Thoracic aorta (tissue), 2 donors: ENCODE measurements at places on chromosomes 16 and 17. TPM values are rescaled to one million over a fixed set of nuclear protein-coding genes. Genes with fewer than 3 reads are reported as not detected.

DNA sequence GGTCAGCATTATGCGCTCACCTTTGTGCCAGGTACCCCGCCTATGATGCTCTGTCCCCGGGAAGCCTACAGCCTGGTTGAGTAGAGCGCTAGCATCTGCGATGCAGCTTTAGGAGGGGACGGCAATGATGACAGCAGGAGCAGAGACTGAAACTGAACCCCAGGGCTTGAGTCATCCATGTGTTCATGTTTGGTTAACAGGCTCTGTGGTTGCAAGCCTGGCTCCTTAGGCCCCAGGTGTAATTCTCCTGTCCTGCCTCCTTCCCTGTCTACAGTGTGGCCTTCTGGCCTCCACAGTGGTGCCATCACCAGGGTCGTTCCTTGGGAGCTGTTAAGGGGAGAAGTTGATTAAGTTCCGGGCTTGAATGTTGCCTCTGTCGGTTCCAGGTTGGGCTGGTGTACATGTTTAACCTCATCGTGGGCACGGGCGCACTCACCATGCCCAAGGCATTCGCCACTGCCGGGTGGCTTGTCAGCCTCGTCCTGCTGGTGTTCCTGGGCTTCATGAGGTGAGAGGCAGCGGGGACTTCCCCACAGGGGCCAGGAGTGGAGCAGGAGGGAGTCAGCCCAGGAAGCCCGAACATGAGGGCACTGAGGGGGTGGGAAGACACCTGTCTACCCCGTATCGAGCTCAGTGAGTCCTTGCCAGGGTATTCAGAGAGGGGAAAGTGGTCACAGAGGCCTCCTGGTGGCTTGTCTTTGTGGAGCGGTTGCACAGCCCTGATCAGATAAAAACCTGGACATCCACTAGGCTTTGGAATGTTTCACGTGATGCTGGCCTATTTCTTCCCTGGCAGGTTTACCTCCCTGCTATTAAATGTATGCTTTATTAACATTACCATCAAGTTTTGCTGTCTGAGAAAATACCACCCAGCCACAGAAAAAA lies 9.2 kb upstream of the NAT9 start:
- DNase-seq: no peak

DNA sequence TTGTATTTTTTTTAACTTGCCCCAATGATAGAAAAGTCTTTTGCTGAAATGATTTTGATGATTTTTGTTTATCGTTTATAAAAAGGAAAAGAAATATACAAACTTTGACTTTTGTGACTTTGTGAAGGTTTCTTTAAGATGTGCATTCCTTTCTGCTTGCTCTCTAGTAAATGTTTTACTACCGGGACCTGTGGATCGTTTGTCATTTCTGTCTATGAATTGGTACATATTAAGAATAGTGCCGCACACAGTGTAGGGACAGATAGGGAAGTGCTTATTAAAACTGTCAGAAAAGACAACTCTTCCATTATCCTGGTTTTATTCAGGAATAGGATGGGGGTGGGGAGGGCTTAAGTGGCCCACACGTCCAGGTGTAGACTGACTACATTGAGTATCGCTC lies 8.1 kb upstream of the PSMC5 start:
- no peak for DNase-seq

- DNase-seq: no peak
Measured at GRCh38 chr17:60315650-60316049, 76.3 kb downstream of the USP32 start.

- no peak for DNase-seq
Measured at GRCh38 chr16:28304214-28304613, 11.9 kb downstream of the SBK1 start.

- DNase-seq: no peak
Measured at GRCh38 chr17:45227926-45228762, 6.5 kb downstream of the FMNL1 start.

DNA sequence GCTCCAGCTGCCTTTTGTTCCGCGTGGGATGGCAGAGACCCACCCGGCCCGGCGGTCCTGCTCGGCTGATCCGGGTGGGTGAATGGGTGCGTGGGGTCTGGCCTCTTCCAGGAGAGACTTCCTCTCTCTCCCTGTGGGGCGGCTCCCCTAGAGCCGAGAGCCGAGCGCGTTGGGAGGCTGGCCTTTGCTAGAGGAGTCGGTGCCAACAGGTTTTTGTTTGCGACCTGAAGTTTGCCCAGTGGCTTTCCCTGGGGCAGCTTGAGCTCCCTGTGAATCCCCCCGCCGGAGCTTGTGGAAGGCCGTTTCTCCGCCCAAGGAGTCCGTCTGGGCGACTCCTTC lies 970 bp downstream of the EPN2 start:
- DNase-seq: no peak

DNA sequence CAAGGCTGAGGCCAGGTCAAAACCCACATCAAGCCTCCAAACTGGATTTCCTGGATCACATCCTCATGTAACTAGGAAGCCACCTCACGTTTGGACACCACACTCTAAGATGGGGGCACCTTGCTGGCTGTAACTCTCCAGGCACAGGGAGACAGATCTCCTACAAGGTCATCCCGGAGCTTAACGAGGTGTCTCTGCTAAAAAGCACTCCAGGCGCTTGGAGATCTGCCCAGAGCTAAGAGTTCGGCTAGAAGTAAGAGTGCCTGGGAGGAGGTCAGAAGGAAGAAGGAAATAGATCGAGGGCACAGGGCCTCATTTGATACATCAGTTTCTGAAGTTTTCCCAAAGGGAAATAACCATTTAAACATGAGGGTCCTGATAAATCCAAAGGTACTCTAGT lies 15.9 kb downstream of the PSMB3 start:
- no peak for DNase-seq

DNA sequence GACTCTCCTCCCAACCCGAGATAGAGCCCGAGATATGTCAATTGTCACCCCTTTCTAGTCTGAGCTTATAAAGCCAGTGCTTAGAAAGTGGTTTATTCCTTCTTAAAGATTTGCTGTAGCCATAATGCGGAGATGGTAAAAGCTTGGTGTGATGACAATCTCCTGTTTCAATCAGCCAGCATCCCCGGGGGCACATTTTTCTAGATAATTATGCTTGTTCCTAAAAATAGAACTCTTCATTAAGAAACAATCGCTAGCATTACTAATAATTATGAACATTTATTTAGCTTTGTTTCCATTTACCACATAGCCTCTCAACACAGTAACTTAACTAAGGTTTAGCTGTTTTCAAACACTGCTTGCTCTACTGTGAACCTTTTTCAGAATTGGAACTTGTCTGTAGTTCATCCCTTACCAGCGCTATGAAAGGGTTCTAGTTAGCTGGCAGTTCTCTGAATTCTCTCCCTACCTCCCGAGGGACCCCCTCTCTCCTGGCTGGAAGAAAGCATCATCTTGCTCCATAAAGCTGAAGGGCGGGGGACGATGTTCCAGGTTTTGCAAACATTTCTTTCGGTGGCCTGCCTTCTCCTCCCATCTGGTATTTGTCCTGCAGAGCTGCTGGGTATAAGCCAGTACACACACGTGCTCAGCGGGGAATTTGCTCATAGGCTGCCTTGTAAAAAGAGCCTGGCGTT lies 922 bp upstream of the MRPL58 start:
- no peak for DNase-seq

- no peak for DNase-seq
Measured at GRCh38 chr17:6914711-6915110, 81.1 kb upstream of the ALOX12 start.

DNA sequence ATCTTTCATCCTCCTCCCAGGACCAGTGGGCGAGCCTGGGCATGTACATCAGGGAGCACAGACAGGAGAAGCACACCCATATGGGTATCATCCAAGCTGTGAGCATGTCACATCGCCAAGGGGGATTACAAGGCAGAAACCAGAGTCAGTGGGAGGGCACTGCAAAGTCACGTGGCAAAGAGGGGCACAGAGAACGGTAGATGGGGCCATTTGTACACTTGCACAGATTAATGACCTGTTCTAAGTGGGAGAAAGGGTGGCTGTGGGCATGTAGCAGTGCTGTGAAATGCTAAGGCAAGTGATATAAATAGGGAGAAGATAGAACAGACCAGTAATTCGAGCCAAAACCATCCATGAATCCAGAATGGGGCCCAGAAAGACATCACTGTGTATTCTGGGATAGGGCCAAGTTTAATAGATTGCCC lies 265.0 kb downstream of the CPPED1 start:
- no peak for DNase-seq

- DNase-seq: no peak
Measured at GRCh38 chr16:12235110-12235509, 258.6 kb downstream of the SNX29 start.

- no peak for DNase-seq
Measured at GRCh38 chr16:89358030-89359005, 132.0 kb downstream of the ANKRD11 start.

DNA sequence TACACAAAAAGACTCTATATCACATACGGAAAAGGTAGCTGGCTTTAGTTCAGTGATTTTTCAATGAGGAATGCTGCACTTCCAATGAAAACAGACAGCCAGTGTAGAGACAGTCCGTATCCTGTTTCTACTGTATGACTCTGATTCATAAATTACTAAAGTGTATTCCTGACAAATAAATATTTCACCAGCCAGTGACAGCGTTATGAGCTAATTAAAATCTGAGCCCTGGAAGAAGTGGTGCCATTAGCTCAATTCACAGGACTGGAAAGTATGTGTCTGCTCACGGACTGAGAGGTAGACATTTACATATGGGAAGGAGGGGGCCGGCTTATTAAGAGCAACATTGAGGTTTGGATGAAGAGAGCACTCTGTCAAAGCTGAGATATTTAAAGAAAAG lies 207.9 kb upstream of the RBFOX1 start:
- no peak for DNase-seq

GRCh38 chr16:8130197-8130596 lies 460.1 kb downstream of the TMEM114 start:
- no peak for DNase-seq

DNA sequence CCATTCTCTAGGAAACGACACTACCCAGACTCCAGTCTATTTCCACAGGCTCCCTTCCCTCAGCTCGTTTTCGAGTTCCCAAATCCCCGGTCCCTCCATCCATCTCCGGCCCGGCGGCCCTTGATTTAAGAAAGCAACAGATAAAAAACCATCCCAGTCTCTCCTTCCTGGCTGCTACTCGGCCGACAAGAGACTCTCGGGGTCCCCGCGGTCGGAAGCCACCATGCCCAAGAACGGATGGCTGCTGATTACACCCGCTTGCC lies 182 bp downstream of the RPL26 start:
- DNase-seq: no peak

GRCh38 chr17:73760439-73760758 lies 116.2 kb upstream of the SDK2 start:
- no peak for DNase-seq

GRCh38 chr17:68127914-68128313 lies 92.4 kb downstream of the KPNA2 start:
- no peak for DNase-seq

GRCh38 chr17:39305978-39306377 lies 80.2 kb upstream of the STAC2 start:
- no peak for DNase-seq

DNA sequence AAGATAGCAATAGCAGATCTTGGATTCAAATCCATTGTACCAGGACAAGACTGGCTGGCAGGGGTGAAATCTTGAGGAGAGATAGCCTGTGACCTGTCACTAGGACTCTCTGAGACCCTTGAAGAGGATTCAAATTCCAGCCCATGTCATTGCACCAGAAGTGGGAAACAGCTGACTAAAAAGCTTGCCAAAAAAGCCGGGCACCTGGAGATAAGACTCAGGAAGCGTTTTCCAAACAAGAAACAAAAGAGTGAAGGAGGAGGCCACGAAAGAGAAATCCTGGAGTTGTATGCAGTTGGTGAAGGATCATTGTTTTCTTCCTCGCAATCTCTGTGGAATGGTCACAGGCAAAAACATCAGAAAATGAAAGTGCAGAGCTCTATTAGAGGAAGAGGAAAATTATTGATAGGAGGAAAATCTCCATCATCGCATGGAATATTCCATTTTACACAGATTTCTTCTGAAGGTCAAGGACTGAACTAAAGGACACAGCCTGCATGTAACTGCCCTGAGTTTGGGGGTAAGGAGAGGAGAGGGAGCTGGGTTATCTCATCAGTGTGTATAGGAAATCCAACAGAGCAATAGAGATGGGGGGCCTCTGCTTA lies 9.0 kb upstream of the WSB1 start:
- DNase-seq: no peak

- no peak for DNase-seq
Measured at GRCh38 chr16:68041783-68042182, 18.7 kb downstream of the DUS2 start.

- no peak for DNase-seq
Measured at GRCh38 chr17:4020096-4020495, 55.9 kb upstream of the ATP2A3 start.

GRCh38 chr16:67386861-67387455 lies 6.3 kb downstream of the TPPP3 start:
- DNase-seq: no peak

GRCh38 chr17:76868176-76868668 lies at the start of gene MGAT5B:
MGAT5B (plus strand) TSS chr17:76868404; CDS start chr17:76869030, 626 bp downstream.
- DNase-seq: peak; percentile 9

DNA sequence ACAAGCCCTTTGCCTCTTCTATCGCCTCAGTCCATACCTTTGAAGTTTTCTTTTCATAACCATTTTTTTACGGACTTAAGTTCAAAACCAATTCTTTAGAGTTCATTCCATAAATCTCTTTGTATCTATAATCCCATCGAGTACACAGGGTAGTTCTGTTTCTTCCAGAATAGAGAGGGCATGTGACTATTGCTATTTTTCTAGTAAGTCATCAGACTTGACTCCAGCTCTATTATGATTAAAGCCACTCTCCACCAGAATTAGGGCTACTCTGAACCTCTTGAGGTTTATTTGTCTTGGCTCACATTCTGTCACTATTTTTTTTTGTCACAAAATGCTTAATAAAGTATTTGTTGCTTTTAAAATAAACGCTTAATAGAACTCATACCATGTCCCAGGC lies 191.9 kb upstream of the AXIN2 start:
- DNase-seq: no peak

GRCh38 chr16:84088695-84089395 lies 27.9 kb downstream of the MBTPS1 start:
- DNase-seq: no peak

Gene PLD6
- total RNA-seq: 0.68 TPM

Gene RNF227
- total RNA-seq: 3.3 TPM

Gene CNEP1R1
- total RNA-seq: 36.5 TPM

Gene MYH1
- total RNA-seq: not detected

Gene PSMD11
- total RNA-seq: 42.0 TPM

Gene SLC7A5
- 33.7 TPM for total RNA-seq

Gene CPHXL
- not detected for total RNA-seq

Gene SEPTIN1
- total RNA-seq: 3.0 TPM
